ENCODE measurements at places on chromosomes 11 and 22.
A peak's percentile ranks its signal among the peaks of the same experiment; 100 is the strongest.

- DNase-seq: peak; percentile 91
These were observed 1.2 kb downstream of the PLEKHB1 start for GRCh38 chr11:73647459-73648100.

DNA sequence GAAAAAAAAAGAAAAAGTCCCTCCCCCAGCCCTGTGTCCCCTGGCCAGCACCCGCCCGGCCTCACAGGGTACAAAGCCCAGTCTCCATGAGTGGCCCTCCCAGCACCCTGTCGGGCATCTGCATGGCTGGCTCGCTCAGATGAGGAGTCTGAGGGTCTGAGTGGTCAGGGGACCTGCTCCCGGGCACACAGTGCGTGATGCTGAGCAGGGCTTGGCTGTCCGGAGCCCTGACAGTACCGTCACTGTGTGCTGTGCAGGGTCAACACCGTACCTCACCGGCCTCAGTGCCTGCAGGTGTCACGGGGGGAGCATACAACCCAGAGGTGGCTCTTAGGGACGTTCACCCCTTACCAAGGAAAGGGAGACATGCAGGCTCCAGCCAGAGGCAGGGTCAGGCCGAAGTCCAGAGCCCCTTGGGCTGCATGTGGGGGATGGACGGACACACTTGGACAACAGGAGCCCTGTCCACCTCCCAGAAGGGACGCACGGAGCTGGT lies 3.6 kb upstream of the PLXNB2 start:
- no peak for DNase-seq

- DNase-seq: no peak
These were observed 78.3 kb downstream of the MICAL3 start for GRCh38 chr22:17945888-17946648.

- DNase-seq: peak; percentile 96
These were observed at the start of gene GTSE1 for GRCh38 chr22:46296257-46297150. Gene GTSE1, plus strand, starts transcription at chr22:46296870. Its CDS starts 531 bp downstream, at chr22:46297401.

DNA sequence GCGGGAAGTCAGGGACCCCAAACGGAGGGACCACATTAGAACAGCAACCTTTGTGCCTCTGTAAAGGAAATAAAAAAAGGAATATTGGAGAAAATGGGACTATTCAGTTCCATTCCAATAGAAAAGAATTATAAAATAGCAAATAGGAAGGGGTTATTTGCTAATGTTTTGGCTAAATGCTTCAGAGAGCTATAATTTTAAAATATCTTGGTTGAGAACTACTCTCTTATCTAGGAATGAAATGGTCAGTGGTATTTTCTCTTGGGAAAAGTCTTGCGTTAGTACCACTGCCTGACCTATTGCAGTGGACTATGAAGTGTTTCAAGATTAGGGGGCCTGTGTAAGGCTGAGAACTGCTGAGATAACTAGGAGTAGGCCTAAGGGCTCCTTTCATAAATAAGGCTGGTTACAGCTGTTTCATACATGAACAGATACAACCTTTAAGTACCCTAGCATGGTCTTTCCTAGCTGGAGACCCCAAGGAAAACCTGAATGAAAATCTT lies 6.9 kb upstream of the WEE1 start:
- DNase-seq: no peak

- DNase-seq: no peak
These were observed 383.2 kb downstream of the METTL15 start for GRCh38 chr11:28491431-28491830.

DNA sequence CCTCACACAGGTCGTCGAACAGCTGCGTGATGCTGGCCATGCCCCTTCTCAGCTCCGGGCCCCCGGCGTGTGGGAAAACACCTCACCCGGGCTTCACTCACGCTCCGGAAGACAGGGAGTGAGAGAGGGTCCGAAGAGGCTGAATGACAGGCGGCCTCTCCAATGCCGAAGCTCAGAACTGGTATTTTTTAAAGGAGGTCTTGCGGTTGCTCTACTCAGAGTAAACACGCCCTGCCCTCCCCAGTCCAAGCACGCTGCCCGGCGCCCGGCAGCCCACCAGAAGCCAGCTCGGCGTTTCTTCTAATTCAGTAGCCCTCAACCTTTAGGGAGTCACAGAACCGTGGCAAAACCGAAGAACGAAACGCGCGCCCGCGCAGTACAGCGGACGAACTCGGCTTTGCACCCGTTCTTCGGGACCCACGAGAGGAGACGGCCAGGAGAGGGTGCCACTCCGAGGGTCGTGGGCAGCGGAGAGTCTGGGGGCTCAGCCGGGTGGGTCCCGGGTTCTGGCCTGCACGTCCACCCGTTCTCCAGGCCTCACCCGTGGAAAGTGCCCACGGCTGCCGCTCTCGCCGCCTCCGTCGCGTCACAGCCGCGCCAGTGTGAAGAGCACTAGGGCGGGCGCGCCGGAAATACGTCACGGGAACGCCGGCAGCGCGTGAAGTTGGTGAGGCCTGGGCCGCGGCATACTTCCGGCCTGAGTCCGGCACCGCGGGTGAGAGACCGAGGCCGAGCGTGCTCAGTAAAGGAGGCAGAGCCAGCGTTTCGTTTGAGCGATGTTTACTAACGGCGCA lies at the start of gene TUBGCP6:
TUBGCP6 (minus strand) TSS at position 604 of the 794 bp plus-strand sequence; CDS start at position 40, 564 bp downstream.
- DNase-seq: peak; percentile 95

- no peak for DNase-seq
These were observed 11.1 kb upstream of the PHLDA2 start for GRCh38 chr11:2940147-2940920.

DNA sequence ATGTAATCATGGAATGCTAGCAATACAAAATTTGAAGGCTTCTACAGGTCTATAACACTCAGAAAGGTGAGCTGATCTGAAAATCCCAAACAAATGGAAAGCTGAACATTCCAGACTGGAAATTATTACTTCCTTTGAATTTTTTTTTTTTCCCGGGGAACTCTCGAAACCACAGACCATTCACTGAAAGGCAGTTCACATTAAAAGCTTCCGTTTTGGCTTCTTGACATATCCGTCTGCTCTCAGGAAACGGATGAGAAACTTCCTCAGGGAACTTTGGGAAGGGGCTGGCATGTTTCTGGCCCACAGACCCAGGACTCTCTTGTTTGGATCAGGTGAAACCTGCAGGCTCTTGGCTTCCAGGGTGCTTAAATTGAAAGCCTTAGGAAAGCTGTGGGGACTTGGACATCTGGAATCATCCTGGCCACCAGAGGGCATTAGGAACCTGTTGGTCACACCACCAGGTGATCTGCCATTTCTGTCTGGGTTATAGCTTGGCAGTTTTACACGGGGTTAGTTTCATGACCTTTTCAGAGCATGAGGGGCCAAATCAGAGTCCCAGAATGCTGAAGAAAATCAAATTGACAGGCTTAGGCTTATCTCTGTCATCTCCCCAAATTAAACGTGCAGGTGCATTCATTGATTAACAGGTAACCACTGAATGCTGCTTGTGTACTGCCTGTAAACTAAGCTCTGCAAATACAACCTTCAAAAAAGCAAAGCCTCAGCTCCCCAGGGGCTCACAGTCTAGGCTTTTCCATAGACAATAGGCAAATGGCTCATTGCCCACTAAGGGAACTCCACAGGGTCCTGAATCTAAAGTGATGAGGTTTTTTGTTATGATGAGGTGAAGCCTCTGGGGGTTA lies 22.7 kb upstream of the GRAMD1B start:
- peak; percentile 44 for DNase-seq

- DNase-seq: peak; percentile 39
These were observed 30.4 kb downstream of the PACS1 start for GRCh38 chr11:66100272-66101065.

GRCh38 chr11:125092669-125093068 lies 18.8 kb downstream of the TMEM218 start:
- DNase-seq: no peak

GRCh38 chr11:41413843-41414242 lies 45.6 kb downstream of the LRRC4C start:
- no peak for DNase-seq

GRCh38 chr11:34948696-34949095 lies 32.3 kb downstream of the PDHX start:
- DNase-seq: no peak

DNA sequence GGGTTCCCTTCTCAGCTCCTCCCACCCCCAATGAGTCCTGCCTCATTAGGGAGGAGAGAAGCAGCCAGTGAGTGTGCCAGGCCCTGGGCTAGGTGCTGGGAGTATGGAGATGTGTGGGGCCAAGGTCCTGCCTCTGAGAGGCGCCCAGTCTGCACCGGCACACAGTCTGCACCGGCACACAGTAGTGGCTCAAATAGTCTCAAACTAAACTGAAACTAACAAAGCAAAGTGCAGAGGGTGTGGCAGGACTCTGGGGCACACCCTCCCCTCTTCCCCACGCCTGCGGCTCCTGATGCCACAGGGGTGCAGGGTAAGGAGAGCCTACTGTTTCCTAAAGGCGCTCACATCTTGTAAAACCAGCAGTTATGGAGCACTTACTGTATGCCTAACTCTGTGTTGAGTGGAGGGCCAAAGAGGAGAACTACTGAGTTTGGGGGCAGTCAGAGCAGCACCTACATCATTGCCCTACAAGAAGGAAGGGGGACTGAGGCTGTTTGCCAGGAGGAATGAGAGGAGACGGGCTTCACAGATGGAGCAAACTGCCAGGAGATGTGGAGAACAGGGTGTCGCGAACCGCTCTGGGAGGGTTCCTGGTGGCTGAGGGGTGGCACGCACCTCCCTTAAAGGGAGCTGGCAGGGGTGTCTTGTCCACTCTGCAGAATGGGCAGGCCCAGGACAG lies 939 bp upstream of the SH3BP1 start:
- DNase-seq: no peak

- DNase-seq: no peak
These were observed 42.6 kb upstream of the SMCO4 start for GRCh38 chr11:93585758-93586157.

- DNase-seq: no peak
These were observed 62.5 kb downstream of the SYTL2 start for GRCh38 chr11:85748455-85748891.

- no peak for DNase-seq
These were observed 6.3 kb downstream of the PPM1F start for GRCh38 chr22:21946262-21946925.

DNA sequence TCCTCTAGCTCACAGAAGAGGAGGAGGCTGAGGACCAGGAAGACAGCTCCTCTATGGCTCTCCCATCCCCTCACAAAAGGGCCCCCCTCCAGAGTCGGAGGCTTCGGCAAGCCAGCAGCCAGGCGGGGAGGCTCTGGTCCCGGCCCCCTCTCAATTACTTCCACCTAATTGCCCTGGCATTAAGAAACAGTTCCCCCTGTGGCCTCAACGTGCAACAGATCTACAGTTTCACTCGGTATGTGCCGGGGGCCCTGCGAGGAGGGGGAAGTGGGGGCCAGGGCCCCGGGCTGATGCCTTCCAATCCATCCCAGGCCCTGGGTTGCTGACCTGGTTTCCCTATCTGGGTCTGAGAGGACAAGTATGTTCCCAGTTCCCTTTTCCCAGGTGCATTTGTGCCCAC lies 7.9 kb downstream of the FOXR1 start:
- no peak for DNase-seq

- DNase-seq: no peak
These were observed 14.0 kb upstream of the KCTD14 start for GRCh38 chr11:78037056-78037455.

GRCh38 chr22:50299785-50300619 lies 7.4 kb downstream of the PLXNB2 start:
- DNase-seq: no peak

- peak; percentile 83 for DNase-seq
These were observed at the start of gene ZNF280B for GRCh38 chr22:22508274-22509176. Gene ZNF280B, minus strand, starts transcription at chr22:22508742. Its CDS starts 19,344 bp downstream, at chr22:22489398.

DNA sequence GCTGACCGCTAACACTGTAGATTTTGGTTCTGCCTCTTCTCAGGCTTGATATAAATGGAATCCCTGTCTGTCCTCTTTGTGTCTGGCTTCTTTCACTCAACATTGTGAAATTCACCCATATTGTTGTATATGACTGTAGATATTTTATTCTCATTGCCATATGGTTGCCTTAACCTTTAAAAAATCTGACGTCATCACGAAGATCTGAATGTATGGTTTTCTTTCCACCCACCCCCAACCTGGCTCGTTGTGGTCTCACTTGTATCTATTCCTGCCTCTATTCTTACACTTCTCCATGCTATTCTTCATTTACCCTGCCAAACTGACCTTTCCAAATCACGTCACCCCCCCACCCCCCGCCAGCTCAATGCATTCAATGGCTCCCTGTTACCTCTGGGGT lies 21.9 kb upstream of the C22orf42 start:
- DNase-seq: no peak

DNA sequence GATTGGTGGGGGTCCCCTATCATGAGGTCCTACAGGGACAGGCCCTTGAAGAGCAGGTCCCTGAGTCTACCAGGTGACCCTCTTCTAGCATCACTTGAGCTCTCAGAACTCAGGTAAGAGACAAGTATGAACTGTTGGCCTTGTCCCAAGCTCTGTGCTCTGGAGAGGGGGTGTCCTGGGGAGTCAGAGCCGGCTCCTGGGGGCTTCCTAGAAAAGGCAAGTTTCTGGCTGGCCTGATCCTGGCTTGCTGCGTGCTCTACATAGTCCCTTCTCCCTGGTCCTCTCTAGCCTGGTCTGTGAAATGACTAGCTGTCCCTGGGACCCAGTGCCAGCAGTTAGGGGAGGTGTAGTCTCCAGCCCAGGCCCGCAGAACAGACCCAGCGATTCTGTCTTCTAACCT lies 11.4 kb downstream of the ATG16L2 start:
- no peak for DNase-seq

DNA sequence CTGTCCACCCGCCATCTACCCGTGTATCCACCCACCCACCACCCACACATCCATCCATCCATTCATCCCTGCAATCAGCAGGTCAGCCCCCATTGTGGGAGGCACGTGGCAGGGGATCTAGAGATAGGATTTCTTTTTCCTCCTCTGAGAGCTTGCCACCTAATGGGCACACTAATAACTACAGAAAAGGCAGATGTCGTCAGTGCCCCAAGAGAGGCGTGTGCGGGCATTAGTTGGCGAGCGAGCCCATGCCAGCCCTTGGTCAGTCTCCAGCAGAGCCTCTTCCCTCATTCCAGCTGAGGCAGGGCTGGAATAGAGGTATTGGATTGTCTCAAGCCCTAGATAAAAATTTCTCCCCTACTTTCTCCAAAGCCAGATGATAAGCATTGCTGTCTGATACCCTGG lies 9.7 kb downstream of the USP2 start:
- no peak for DNase-seq

- DNase-seq: no peak
These were observed 4.4 kb upstream of the MISFA start for GRCh38 chr11:18594999-18595749.

DNA sequence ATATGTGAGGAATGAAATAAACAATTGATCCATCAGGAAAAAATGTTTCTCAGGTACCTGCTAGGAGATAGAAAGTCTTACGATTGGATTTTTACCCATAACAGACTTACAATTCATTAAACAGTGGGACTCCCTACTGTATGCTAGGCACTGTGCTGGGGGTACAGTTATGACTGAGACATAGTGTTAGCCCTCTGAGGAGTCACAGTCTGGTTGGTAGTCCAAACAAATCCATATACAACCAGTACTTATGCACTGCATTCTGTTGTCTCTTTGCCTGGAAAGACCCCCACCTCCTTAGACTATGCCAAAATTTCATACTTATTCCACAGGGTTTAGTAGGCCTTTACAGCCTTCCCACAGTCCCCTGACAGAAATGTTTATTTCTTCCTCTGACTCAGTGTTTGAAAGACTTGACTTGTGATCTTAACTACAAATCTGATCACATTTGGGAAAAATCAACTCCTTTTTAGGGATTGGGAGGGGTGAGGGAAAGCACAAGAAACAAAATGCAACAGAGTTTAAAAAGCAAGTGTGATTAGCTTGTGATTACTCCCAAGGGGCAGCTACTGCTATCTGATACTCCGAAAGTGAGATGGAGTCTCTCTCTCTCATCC lies 69.4 kb upstream of the HORMAD2 start:
- DNase-seq: no peak
